ENCODE measurements at places on chromosomes 13 and 19. TPM values are rescaled to one million over a fixed set of nuclear protein-coding genes. Genes with fewer than 3 reads are reported as not detected.

DNA sequence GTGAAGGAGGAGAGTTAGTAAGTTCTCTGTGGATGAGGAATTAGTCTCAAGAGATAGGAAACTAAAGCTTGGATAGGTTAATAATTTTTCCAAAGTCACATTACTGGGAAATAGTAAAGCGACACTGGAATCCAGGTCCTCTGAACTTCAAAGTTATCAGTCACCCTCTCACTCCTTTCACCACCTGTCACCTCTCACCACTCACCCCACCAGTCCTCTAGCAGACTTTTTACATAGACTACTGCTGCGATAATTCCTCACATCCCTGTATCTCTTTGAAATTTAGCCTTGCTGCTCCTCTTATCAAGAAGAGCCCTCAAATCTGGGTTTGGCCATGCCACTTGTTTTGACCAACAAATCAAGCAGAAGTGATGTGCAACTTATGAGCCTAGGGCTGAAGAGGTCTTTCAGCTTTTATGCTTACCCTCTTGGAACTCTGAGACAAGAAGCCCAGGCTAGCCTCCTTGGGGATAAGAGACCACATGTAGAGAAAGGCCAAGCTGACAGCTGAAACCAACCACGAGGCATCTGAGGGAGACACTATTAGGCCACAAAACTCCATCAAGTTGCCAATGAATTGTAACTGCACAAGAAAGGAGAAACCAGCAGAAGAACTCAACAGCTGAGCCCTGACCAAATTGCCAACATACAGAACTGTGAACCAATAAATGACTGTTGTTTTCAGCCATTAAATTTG is 41.2 kb downstream of the STARD13 start:
- no peak overlapping the region for H3K27ac ChIP-seq
- no peaks in the 10 kb centered on the region for H3K4me1 ChIP-seq
- H3K4me3 ChIP-seq: no peak overlapping the region
- no peak for DNase-seq
- H3K36me3 ChIP-seq: no peaks in the 10 kb centered on the region
- H3K27me3 ChIP-seq: no peaks in the 10 kb centered on the region

GRCh38 chr13:66218583-66218982 is 1011.6 kb downstream of the PCDH9 start:
- H3K27me3 ChIP-seq: peaks cover 57% of the 10 kb centered on the region
- no peak overlapping the region for H3K27ac ChIP-seq
- no peak overlapping the region for H3K4me3 ChIP-seq
- H3K36me3 ChIP-seq: no peaks in the 10 kb centered on the region
- no peak for DNase-seq
- H3K4me1 ChIP-seq: peaks cover 17% of the 10 kb centered on the region

Gene PEX11G
- total RNA-seq: 2.2 TPM

DNA sequence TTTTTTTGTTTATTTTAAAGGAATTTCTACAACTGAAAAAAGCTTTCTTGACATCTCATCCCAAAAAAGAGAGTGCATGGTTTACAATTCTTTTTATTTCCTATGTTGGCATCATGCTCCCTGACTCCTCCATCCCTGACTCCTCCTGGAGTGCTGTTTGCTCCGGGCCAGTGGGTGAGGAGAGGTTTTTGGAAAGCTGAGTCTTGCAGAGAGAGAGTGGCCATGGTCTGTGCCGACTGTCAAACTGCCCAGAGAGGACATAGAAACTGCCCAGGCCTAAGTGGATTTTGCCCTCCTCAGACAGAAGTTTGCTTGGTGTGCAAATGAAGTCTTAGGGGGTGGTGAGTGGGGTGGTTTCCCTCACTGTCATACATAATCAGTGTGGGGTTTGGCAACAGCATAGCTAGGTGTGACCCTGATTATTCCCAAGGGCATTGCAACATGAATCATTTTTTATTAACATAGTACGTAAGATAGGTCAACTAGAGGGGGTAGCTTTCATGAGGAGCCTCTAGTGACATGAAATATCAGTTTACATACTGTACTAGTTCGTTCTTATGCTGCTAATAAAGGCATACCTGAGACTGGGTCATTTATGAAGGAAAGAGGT is 179.8 kb upstream of the UBL3 start:
- no peaks in the 10 kb centered on the region for H3K36me3 ChIP-seq
- no peaks in the 10 kb centered on the region for H3K27me3 ChIP-seq
- no peak for DNase-seq
- no peaks in the 10 kb centered on the region for H3K4me1 ChIP-seq
- H3K4me3 ChIP-seq: no peak overlapping the region
- no peak overlapping the region for H3K27ac ChIP-seq

DNA sequence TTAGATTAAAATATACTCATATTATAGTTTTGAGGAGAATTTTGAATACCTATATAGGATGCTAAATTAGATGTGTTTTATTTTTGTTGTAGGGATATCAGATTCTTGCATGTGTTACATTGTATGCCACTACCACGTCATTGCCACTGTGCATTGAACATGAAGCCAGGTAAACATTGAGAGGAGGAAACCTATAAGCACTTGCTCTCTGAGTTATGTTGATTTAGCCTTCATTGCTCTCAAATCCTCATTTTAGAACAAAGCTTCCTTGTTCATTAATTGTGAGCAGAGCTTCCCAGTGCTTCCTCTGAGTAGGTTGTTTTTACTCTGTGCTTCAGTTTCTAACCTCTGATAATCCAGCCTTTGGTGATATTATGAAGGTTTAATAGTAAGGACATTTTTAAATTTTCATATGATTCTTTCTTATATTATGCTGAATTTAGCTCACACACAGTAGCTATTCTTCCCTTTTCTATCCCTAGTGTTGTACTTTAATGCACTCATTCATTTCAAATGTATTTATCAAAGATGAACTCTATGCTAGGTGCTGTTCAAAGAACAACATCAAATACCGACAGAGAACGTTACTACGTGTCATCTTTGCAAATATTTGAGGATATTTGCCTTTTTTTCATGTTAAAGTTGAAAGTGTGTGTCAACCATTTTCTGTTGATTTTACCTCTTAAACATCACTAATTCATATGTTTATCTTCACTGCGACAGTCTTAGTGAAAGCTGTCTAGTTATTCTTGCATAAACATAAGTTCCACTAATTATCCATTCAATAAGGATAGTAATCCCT is 1448.0 kb upstream of the MIR17HG start:
- no peaks in the 10 kb centered on the region for H3K4me1 ChIP-seq
- H3K27me3 ChIP-seq: no peaks in the 10 kb centered on the region
- no peak for DNase-seq
- no peak overlapping the region for H3K27ac ChIP-seq

Gene CYP2B6
- 1.2 TPM for total RNA-seq

DNA sequence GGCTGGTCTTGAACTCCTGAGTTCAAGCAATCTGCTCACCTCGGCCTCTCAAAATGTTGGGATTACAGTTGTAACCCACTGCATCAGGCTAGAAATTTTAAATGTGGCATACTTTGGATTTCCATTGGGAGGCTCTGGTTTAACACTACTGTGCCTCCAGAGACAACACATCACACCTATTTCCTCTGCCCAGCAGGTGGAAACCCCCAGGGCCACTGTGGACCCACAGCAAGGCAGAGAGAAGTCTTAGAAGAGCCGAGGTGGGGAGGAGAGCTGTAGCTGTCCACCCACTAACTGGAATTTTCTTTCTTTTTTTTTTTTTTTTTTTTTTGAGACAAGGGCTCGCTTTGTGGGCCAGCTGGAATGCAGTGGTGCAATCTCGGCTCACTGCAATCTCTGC is 39.4 kb downstream of the IER2 start:
- H3K36me3 ChIP-seq: no peaks in the 10 kb centered on the region
- H3K27me3 ChIP-seq: no peaks in the 10 kb centered on the region
- H3K4me1 ChIP-seq: no peaks in the 10 kb centered on the region
- no peak overlapping the region for H3K4me3 ChIP-seq
- DNase-seq: no peak
- no peak overlapping the region for H3K27ac ChIP-seq

Gene KLF1
- 1.1 TPM for total RNA-seq

DNA sequence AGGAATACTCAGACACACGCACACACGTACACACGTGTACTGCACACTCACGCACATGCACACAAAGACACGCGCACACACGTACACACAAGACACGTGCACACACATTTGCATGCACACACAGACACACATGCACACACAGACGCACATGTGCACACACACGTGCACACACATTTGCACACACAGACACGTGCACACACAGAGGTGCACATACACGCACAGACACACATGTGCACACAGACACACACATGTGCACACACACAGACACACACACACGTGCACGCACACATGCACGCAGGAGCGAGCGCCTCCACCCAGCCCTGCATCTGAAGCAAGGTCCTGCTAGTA is 81.1 kb downstream of the GADD45B start:
- H3K4me1 ChIP-seq: no peaks in the 10 kb centered on the region
- H3K27me3 ChIP-seq: no peaks in the 10 kb centered on the region
- no peak for DNase-seq
- H3K36me3 ChIP-seq: no peaks in the 10 kb centered on the region
- no peak overlapping the region for H3K27ac ChIP-seq
- no peak overlapping the region for H3K4me3 ChIP-seq

- no peaks in the 10 kb centered on the region for H3K36me3 ChIP-seq
- H3K4me3 ChIP-seq: no peak overlapping the region
- no peak for DNase-seq
- H3K27me3 ChIP-seq: peaks cover 10% of the 10 kb centered on the region
- no peak overlapping the region for H3K27ac ChIP-seq
Measured at GRCh38 chr13:27001705-27002104, 169.9 kb downstream of the USP12 start.

DNA sequence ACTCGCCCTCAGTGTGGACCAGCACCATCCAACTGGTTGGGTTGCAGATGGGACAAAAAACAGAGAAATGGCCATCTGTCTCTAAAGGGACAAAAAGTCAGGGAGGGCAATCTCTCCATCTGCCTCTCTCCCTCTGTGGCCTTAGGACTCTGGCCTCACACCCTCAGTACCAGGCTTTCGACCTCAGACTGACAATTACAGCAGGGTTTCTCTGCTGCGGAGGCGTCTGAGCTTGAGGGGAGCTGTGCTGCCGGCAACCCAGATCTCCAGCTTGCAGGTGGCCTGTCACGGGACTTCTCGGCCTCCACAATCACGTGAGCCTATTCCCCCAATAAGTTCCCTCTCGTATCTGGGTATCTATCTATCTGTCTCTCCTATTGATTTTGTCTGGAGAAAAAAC is 27.7 kb downstream of the MLLT1 start:
- no peak for DNase-seq
- no peak overlapping the region for H3K4me3 ChIP-seq
- no peak overlapping the region for H3K27ac ChIP-seq
- peaks cover 4% of the 10 kb centered on the region for H3K4me1 ChIP-seq
- no peaks in the 10 kb centered on the region for H3K27me3 ChIP-seq

DNA sequence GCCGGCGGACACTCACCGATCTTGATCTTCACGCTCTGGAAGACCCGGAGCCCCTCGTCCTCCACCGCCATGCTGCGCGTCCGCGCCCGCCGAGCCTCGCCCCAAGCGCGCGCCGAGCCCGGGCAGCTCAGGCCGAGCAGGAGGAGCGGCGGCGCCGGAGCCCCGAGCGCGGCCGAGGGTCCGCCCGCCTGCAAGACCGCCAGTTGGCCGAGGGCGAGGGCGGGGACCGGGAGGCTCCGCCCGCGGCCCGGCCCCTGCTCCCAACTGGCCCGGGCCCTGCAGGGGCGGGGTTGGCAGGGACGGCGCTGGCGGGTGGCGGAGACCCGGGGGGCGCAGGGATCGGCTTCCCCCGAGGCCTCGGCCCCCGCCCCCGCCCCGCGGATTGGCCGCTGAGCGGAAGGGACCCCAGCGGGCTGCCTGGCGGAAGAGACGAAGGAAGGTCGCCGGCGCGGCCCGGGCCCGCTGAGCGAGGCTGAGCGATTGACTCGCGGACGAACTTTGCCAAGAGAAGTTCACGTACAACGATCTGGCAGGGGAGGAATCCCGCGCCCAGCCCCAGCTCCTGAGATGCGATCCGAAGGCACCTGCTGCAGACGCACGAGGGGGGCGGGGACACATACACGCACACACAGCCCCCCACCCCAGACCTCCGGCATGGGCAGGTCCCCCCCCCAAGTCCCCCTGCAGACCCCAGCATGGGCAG is at the start of gene RASA3:
Gene RASA3, minus strand, starts transcription at position 205 of the 703 bp plus-strand sequence. Its CDS starts 134 bp downstream, at position 71.
- H3K4me1 ChIP-seq: peaks cover 25% of the 10 kb centered on the region
- no peaks in the 10 kb centered on the region for H3K36me3 ChIP-seq
- peak within 1 kb of the TSS; percentile 92 for H3K4me3 ChIP-seq
- H3K27ac ChIP-seq: no peak within 1 kb of the TSS
- peak; percentile 90 for DNase-seq

Gene JSRP1
- total RNA-seq: 2.4 TPM

DNA sequence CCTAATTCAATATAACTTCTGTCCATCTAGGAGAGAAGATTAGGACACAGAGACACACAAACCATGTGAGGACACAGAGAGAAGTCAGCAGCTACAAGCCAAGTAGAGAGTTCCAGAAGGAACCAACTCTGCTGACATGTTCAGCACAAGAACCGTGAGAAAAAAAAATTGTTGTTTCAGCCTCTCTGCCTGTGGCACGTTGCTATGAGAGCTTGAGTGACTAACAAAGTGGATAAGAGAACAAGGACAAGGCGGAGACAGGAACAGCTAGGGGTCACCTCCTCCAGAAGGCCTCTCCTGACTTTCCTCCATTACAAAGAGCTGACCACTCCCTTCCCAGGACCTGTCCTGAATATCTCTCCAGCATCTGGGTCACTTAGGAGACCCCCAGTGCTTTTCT is 5.6 kb upstream of the SIGLEC12 start:
- H3K36me3 ChIP-seq: no peaks in the 10 kb centered on the region
- no peak overlapping the region for H3K27ac ChIP-seq
- no peak overlapping the region for H3K4me3 ChIP-seq
- no peaks in the 10 kb centered on the region for H3K4me1 ChIP-seq

Gene FBXO17
- total RNA-seq: 27.2 TPM

GRCh38 chr19:55398200-55398925 is 9.2 kb downstream of the UBE2S start:
- no peak overlapping the region for H3K27ac ChIP-seq
- no peak for DNase-seq
- H3K36me3 ChIP-seq: peaks cover 21% of the 10 kb centered on the region
- no peaks in the 10 kb centered on the region for H3K27me3 ChIP-seq
- no peak overlapping the region for H3K4me3 ChIP-seq
- H3K4me1 ChIP-seq: peaks cover 8% of the 10 kb centered on the region

Gene ATP12A
- 0.78 TPM for total RNA-seq

Gene GPR12
- total RNA-seq: not detected

Gene IGFL4
- 1.0 TPM for total RNA-seq

Gene KLC3
- total RNA-seq: 6.4 TPM

DNA sequence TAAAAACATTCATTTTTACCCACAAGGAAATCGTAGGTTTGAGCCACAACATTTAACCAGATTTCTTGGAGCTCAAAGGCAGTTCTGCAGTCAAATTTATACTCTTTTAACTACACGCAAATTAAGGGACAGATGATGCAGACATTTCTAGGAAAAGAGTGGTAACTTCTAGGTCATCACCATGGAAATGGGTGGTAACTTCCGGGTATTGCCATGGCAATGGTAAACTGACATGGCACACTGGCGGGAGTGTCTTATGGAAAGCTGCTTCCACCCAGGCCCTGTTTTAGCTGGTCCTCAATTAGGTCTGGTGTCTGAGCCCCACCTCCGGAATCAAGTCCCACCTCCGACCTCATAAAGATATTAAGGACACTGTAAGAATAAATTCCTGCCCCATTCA is 10.4 kb upstream of the LYPD5 start:
- H3K27ac ChIP-seq: no peak overlapping the region
- H3K27me3 ChIP-seq: no peaks in the 10 kb centered on the region
- H3K4me1 ChIP-seq: no peaks in the 10 kb centered on the region
- no peak for DNase-seq
- no peaks in the 10 kb centered on the region for H3K36me3 ChIP-seq

All from GM23338 (cell line).